ENCODE measurements at places on chromosomes 12 and 14. TPM values are rescaled to one million over a fixed set of nuclear protein-coding genes. Genes with fewer than 3 reads are reported as not detected.

Gene IGF1
- 1.6 TPM for total RNA-seq

- H3K4me3 ChIP-seq: peak overlapping the region; percentile 37
- peaks cover 7% of the 10 kb centered on the region for H3K36me3 ChIP-seq
- peak overlapping the region; percentile 72 for H3K27ac ChIP-seq
- peaks cover 59% of the 10 kb centered on the region for H3K4me1 ChIP-seq
- H3K27me3 ChIP-seq: no peaks in the 10 kb centered on the region
These were observed 8.9 kb upstream of the FOXN3 start for GRCh38 chr14:89425931-89426330.

Gene WNK1
- 201 TPM for total RNA-seq

Gene TAS2R20
- total RNA-seq: 2.0 TPM

DNA sequence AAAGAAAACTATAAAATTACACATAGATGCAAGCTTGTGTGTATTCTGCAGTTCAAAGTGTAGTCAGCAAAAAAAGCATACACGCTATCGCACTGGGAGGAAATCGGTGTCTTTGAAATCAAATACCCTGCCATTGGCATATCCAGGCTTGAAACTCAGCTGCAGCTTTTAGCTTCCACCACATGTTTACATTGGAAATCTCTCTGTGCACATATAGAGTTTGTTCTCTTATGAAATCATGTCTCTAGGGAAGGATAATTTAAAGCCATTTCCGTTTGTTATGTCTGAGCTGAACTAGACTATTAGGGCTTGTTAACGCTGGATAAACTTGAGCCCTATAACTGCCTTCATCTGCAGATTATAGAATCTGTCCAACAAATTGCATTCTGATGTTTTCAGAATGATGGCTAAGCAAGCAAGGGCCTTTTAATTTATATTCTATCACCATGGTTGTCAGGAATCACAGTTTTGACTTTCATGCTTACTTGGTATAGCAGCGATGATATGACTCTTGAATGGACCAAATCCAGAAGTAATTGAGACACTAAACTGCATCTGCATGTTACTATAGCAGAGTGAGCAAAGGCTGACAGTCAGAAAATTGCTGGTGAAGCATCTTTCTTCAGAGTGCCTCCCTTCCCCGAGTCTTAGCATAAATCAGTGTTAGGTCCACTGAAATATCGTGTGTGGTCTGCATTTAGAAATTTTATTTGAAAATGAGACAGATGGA is 442.8 kb downstream of the ZFP36L1 start:
- DNase-seq: no peak
- no peak overlapping the region for H3K27ac ChIP-seq
- no peak overlapping the region for H3K4me3 ChIP-seq
- peaks cover 1% of the 10 kb centered on the region for H3K4me1 ChIP-seq
- peaks cover 23% of the 10 kb centered on the region for H3K36me3 ChIP-seq
- no peaks in the 10 kb centered on the region for H3K27me3 ChIP-seq

Gene CARMIL3
- 0.80 TPM for total RNA-seq

DNA sequence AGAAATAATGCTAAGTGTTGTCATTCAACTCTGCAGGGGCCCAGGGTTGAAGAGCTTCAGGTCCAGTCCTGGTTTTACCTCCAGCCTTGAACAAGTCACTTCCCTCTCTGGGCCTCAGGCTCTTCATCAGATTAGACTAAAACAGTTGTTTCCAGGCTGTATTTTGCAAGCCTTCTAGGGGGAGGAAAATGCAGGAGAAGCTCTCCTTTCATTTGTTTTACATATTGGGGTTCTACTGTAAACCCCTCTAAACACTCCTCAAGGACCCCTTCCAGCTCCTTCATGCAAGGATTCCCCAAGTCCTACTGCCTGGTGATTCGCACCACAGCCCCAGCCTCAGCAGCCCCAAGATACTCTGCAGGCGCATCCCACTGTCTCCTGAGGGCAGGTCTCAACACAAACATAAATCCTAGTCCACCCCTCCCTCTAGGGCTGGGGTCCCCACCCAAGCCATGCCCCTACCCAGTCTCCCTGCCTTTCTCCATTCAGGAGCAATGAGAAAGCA is 2.7 kb downstream of the SDR9C7 start:
- no peaks in the 10 kb centered on the region for H3K36me3 ChIP-seq
- H3K27me3 ChIP-seq: peaks cover 6% of the 10 kb centered on the region
- H3K4me1 ChIP-seq: peaks cover 6% of the 10 kb centered on the region
- DNase-seq: no peak
- no peak overlapping the region for H3K4me3 ChIP-seq

Gene BICDL1
- 98.5 TPM for total RNA-seq

DNA sequence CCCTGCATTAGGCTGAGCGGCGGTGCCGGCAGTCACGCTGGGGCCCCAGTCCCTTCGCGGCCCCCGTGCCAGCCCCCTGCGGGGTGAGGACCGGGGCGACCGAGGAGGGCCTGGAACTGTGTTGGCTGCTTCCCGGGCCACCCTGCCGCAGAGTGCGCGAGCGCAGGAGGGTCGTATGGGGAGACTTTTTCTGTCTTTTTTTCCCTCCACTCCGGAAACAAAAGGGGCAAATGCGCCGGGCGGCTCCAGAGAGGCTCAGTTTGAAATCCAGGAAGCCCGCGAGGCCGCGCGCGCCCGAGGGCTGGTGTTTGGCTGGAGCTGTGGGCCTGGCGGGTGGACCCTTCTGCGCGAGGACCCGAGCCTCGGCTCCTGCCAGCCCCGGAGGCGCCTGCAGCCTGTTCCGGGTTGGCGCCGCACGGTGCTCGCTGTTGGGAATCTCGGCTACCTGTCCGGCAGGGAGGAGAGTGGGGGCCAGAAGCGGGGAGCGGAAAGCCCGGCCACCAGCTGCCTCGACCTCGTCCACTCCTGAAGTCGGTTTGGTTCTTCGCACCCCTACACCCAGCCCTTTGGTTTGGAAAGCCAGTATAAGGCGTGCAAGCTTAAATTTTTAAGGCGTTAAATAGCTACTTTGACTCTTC is 638 bp downstream of the PLEKHG3 start:
- no peaks in the 10 kb centered on the region for H3K36me3 ChIP-seq
- DNase-seq: peak; percentile 55
- H3K27me3 ChIP-seq: peaks cover 72% of the 10 kb centered on the region

DNA sequence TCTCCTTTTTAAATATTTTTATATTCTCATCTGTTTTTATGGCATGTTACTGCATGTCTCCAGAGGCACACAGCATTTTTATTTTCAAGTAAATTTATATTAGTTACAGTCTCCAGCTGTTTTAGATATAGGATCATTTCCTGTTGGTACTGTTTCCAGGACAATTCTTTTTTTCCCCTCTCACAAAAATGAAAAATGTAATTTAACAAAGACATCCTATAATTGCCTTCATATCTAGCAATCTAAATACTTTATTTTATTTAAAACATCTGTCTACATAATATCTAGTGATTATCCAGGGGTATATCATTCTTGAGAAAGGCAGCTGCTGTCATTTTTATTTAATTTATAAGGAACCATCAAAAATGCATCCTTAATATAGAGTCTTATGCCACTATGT is 272.4 kb upstream of the NPAS3 start:
- H3K27ac ChIP-seq: no peak overlapping the region
- no peak overlapping the region for H3K4me3 ChIP-seq
- H3K4me1 ChIP-seq: no peaks in the 10 kb centered on the region

DNA sequence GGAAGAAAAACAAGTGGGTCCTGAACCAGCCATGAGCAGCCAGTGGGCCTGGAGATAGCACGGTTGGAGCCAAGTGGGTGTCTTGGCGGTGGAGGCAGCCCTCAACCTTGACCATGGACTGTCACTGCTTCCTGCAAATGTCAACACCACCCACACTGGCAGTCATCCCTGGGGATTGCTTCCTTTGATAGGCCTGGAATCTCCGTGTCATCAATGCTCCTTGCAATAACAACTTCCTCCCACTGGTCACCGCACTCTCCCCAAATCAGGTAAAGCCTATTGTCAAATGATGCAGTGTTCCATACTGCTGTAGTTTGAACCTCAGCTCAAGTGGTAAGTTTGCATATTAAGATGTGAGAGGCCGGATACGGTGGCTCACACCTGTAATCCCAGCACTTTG is 129.1 kb downstream of the NTF3 start:
- no peak overlapping the region for H3K4me3 ChIP-seq
- H3K36me3 ChIP-seq: no peaks in the 10 kb centered on the region
- no peaks in the 10 kb centered on the region for H3K4me1 ChIP-seq
- peaks cover 3% of the 10 kb centered on the region for H3K27me3 ChIP-seq
- DNase-seq: no peak

GRCh38 chr14:81534510-81535074 is 939 bp upstream of the SEL1L start:
- H3K4me3 ChIP-seq: peak overlapping the region; percentile 95
- no peak for DNase-seq
- H3K27me3 ChIP-seq: peaks cover 2% of the 10 kb centered on the region
- no peak overlapping the region for H3K27ac ChIP-seq
- peaks cover 26% of the 10 kb centered on the region for H3K4me1 ChIP-seq
- H3K36me3 ChIP-seq: no peaks in the 10 kb centered on the region

- peak; percentile 59 for DNase-seq
- H3K27me3 ChIP-seq: no peaks in the 10 kb centered on the region
- H3K36me3 ChIP-seq: peaks cover 10% of the 10 kb centered on the region
- no peak overlapping the region for H3K27ac ChIP-seq
These were observed 24.6 kb upstream of the UBC start for GRCh38 chr12:124939079-124939420.

Gene C1RL
- 29.8 TPM for total RNA-seq

Gene PGF
- total RNA-seq: 0.28 TPM

Gene TTC5
- 22.2 TPM for total RNA-seq

- H3K4me3 ChIP-seq: no peak overlapping the region
- H3K4me1 ChIP-seq: no peaks in the 10 kb centered on the region
- DNase-seq: no peak
- H3K27ac ChIP-seq: peak overlapping the region; percentile 38
These were observed 21.3 kb upstream of the RFLNA start for GRCh38 chr12:124273630-124274029.

- H3K4me3 ChIP-seq: no peak overlapping the region
- H3K27me3 ChIP-seq: no peaks in the 10 kb centered on the region
- no peak overlapping the region for H3K27ac ChIP-seq
- peaks cover 4% of the 10 kb centered on the region for H3K4me1 ChIP-seq
- DNase-seq: no peak
These were observed 12.7 kb downstream of the SCYL2 start for GRCh38 chr12:100279607-100280244.

Gene ALKBH1
- total RNA-seq: 15.1 TPM

DNA sequence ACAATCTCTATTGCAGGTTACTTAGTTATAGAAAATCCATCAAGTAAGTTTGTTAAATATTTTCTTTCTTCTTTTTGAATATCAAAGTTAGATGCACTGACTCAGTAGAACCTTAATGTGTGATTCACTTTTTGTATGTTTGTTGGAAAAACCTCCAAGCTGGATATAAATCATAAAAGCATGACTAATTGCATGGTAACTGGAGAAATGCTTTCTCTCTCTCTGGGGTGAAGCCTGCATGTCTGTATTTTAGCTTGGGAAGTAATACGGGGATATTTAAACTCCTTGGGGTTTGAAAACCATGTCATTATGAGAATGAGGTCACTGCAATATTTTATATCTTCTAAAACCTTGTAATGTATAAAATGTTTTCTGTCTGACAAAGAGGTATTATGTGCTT is 58.6 kb upstream of the MYF6 start:
- H3K4me1 ChIP-seq: no peaks in the 10 kb centered on the region
- no peaks in the 10 kb centered on the region for H3K36me3 ChIP-seq
- no peak for DNase-seq
- H3K4me3 ChIP-seq: no peak overlapping the region
- H3K27ac ChIP-seq: no peak overlapping the region

Gene SDR9C7
- total RNA-seq: not detected

- H3K36me3 ChIP-seq: no peaks in the 10 kb centered on the region
- peaks cover 75% of the 10 kb centered on the region for H3K27me3 ChIP-seq
- peak; percentile 27 for DNase-seq
- H3K4me1 ChIP-seq: no peaks in the 10 kb centered on the region
- peak within 1 kb of the TSS; percentile 5 for H3K4me3 ChIP-seq
- H3K27ac ChIP-seq: no peak within 1 kb of the TSS
These were observed at the start of gene NKX2-8 for GRCh38 chr14:36582011-36582873. TSS of gene NKX2-8 (minus strand) at chr14:36582614. CDS start at chr14:36582389, 225 bp downstream.

GRCh38 chr14:77498984-77499527 is 440 bp upstream of the ISM2 start:
- H3K4me1 ChIP-seq: peaks cover 3% of the 10 kb centered on the region
- peak; percentile 40 for DNase-seq
- H3K27ac ChIP-seq: no peak overlapping the region
- H3K4me3 ChIP-seq: peak overlapping the region; percentile 40

- H3K27me3 ChIP-seq: no peaks in the 10 kb centered on the region
- no peak overlapping the region for H3K4me3 ChIP-seq
- no peak overlapping the region for H3K27ac ChIP-seq
These were observed 12.9 kb upstream of the RNASE12 start for GRCh38 chr14:20603813-20604690.

DNA sequence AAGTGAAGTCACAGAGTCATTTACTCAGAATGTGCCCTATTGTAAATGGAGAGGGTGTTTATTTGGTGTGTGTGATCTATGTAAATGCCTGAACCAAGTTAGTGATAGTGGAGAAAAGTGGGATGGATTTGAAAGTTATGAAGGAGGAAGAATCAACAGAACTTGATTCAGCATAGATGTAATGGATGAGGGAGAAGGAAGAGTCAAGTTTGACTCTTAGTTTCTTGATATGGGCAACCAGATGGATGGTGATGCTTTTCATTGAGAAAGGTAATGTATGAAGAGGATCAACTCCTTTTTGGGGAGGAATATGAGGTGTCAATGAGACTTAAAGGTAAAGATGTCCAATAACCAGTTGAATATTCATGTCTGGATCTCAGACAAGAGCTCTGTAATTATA is 6.7 kb upstream of the MON2 start:
- H3K4me3 ChIP-seq: no peak overlapping the region
- no peak for DNase-seq
- peaks cover 5% of the 10 kb centered on the region for H3K27me3 ChIP-seq
- no peaks in the 10 kb centered on the region for H3K4me1 ChIP-seq
- no peaks in the 10 kb centered on the region for H3K36me3 ChIP-seq

Gene RNU6-7
- not detected for total RNA-seq

GRCh38 chr12:104377514-104377812 is 73.9 kb downstream of the EID3 start:
- peaks cover 13% of the 10 kb centered on the region for H3K4me1 ChIP-seq
- H3K27me3 ChIP-seq: peaks cover 33% of the 10 kb centered on the region
- H3K36me3 ChIP-seq: no peaks in the 10 kb centered on the region

GRCh38 chr14:48398675-48399282 is 723.4 kb upstream of the MDGA2 start:
- H3K27me3 ChIP-seq: no peaks in the 10 kb centered on the region
- DNase-seq: no peak
- no peak overlapping the region for H3K4me3 ChIP-seq
- H3K4me1 ChIP-seq: no peaks in the 10 kb centered on the region

Data from activated naive CD8-positive, alpha-beta T cell treated with anti-CD3 and anti-CD28 coated beads, Interleukin-2, amount 10 ng/mL, durations not matched to agents 7 days and 5 days (primary cell).